Substantia nigra (tissue), 51 donors: ENCODE measurements at places on chromosomes 4 and X.

DNA sequence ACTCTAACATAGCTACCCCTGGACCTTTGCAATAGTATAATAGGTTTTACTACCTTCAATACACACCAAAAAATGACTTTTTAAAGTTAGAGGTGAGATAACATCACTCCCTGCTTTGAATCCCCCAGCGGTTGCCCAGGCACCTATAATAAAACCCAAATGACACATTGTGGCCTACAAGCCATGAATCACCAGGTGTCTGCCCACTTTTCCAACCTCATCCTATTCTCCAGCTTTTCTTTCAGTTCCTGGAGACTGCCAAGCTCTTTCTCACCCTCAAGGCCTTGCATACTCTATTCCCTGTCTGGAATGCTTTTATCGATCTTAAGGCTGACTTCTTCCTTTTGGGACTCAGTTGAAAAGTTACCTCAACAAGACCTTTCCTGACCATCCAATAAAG is 16.4 kb upstream of the PRSS48 start:
- no peak for DNase-seq

GRCh38 chr4:169810325-169811323 is 52.9 kb upstream of the HPF1 start:
- no peak for DNase-seq

DNA sequence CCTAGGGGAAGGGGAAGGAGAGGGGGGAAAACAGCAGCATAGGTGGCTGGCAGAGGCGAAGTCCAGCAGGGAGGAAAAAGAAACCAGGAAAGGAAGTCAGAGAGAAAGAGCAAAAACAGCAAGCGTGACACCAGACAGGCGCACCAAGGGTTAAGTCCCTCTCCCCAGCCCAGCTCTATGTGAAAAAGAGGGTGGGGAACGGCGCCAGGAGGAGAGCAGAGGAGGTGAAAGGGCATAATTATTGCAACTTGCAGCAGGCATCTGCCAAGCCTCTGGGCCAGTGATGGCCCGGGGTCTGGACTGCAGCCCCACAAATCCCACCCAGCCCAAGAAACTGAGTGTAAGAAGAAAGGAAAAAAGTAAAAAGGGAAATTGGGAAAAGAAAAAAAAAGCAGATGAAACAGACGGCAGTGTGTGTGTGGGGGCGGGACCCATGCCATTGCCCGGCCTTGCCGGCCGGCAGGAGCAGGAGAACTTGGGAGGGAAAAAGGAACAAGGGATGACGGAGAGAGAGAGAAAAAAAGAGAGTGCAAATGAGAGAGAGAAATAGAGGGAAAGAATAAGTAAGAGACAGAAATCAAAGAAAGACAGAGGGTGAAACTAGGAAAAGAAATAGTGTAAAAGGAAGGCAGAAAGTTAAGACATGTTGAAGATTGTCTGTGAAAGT is 14.1 kb upstream of the RHOXF2 start:
- no peak for DNase-seq

DNA sequence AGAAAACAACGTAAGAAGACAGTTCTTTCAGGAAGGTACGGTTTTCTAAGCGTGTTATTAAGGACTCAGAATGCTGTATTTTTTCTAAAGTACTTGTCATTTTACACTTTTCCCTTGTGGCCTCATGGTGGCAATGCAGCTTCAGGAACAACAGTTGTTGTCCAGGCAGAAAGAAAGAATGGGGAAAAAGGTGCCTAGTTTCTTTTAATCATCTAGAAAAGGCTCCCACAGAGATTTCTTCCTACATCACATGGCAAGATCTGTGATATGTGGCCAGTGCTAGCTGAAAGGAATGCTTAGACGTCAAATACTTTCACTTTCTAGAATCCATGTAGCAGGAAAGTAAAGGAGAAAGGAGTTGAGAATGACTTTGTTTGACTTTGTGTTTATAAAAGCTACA is 49.0 kb upstream of the TRAM1L1 start:
- DNase-seq = peak; percentile 19

DNA sequence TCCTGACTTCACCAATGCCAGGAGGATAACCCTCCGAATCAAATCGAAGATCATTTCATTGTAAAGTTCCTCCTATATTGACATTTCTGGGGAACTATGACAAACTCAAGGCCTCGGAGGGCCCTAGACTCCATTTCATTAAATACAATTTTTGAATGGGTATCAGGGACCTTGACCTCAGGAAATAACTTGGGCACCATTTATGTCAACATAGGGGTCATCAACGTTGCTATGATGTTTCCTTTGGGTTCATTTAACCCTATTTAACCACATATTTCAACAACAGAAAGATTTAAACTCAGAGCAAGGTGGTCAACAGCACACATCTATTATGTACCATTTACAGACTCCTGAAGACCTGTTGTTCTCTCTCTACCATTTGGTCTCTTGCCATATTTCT is 395.1 kb downstream of the TRIML1 start:
- no peak for DNase-seq

GRCh38 chr4:85837439-85837733 is 362.4 kb downstream of the ARHGAP24 start:
- no peak for DNase-seq

DNA sequence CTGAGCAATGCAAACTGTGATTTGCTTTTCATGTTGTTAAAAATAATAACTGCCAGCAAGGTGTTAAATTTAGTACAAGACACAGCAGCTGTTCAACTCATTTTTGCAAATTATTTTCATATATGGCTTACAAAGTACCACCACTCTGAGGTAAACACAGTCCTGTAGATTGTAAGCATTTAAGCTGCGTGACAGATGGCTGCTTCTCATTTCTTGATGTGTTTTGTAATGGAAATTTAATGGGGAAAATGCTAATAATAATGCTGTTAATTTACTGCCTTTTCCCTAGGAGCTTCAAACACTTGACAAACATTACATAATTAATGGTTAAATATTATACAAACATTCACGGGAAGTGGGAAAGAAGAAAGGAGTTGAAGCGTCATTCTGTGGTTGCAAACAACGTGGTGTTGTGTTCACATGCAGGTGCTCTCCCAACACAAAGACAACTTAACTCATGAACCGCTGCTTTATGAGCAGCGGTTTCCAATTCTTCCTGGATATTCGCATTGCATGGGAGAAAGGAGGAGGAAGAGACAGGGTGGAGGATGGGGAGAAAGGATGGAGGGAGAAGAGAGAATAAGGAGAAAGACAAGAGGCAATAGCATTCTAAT is 236.8 kb upstream of the VCX start:
- DNase-seq = no peak

- DNase-seq = no peak
Observed at GRCh38 chr4:45741897-45742296, 382.0 kb downstream of the GABRG1 start.

DNA sequence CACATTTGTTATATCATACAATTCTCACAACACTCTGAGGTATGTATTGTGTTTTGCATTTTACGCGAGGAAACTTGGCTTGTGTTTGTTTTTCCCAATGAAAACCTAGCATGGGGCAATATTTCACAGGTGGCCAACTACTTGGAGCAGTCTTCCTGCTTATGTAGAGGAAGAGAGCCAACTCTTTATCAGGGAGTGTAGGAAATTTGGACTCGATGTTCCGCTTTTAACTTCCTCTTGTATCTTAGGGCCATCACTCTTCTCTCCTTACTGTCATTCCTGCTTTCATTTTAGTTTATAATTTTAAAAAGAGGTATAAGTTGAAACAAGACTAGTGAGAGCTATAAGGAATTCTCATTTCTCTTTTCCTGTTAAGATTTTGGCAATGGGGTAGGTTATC is 107.7 kb upstream of the RPS6KA3 start:
- no peak for DNase-seq

DNA sequence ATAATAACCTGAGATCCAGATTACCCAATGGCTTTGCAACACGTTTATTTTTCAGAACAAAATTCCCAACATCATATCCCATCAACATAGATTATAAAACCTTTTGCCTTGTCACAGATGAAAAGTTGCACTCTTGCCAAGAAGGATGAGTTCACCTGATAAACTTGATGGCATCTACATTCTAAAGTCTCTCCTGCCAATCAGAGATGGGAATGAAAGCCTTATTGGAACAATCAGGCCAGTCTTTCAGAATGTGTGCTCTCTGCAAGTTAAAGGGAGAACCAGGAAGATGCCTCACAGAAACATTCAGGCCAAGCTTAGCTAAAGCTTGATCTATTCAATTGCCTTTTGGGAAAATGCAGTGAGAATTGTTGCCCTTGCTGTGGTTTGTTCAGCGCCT is 1.3 kb downstream of the LPAR4 start:
- DNase-seq = no peak

GRCh38 chr4:140662082-140662869 is 93.5 kb upstream of the UCP1 start:
- no peak for DNase-seq

GRCh38 chrX:19565605-19566004 is 50.3 kb upstream of the MAP3K15 start:
- no peak for DNase-seq

GRCh38 chr4:3721627-3722026 is 44.6 kb upstream of the ADRA2C start:
- peak; percentile 37 for DNase-seq

DNA sequence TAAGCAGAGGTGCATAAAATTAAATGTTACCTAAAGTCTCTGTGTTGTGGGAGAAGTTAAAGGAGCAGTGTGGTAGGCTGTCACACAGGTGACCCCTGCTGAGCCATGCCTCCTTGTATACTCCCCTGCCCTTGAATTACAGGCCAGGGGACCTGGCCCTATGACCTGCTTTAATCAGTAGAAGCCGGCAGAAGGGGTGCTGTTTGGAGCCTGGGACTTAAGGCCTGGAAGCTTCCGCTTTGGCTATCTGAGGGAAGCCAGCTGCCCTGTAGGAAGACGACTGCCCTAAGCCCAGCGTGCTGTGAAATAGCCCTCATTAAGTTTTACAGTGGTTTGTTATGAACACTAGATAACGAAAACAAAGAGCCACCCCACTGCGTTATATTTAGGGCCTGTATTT is 34.1 kb downstream of the SPINK2 start:
- DNase-seq = no peak

- no peak for DNase-seq
Observed at GRCh38 chr4:184328022-184328736, 110.5 kb upstream of the ENPP6 start.

- DNase-seq = no peak
Observed at GRCh38 chr4:80125252-80126177, 52.5 kb upstream of the ANTXR2 start.

DNA sequence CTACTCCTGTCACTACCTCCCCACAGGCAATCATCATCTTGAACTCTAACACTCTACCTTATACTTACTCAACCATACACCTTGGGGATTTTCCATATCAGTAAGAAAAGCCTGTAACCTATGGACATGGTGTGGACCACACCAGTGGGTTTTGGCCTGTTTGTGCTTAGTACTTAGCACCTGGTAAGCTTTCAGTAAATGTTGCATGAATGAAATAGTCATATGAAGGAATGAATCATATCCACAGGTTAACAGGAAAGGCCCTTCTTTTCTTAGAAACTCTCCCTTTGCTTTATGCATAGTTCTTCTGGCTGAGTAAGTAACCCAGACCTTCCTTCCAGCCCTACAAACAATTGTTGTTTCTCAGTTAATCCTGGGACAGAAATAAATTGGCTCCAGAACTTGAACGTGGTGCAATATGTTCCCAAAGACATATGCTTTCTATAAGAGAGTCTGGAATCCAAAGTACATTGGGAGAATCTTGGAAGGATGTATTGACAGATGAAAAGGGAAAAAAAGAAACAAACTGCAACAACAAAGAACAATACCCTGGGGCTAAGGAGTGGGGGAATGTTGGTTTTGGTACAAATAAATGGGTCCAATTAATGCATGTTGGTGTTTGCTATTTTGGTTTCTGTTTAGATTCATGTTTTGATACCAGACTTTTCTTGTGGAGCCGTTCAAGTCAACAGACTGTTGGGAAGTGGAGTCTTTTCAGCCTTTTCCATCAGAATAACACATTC is 27.8 kb downstream of the RASL11B start:
- no peak for DNase-seq

GRCh38 chr4:111208970-111209369 is 586.1 kb upstream of the PITX2 start:
- no peak for DNase-seq

GRCh38 chrX:123330229-123330942 is 146.3 kb downstream of the GRIA3 start:
- no peak for DNase-seq

DNA sequence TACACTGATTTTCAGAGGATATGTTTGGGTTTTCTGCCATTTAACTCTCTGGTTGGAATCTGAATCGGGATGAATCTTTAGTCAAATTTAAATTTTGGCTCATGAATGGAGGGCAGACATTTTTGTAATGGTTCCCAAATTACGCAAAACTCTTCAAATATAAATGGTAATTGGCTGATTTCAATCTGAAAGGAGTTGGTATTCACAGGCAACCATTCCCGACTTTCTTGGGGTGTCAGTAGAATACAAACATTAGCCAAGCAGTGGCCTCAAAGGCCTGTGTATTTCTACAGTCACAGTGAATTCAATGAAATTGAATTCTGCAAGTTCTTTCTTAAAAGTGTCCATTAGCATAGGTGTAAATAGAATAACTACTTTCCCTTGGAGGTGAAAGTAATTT is 668.8 kb upstream of the PRKX start:
- no peak for DNase-seq

DNA sequence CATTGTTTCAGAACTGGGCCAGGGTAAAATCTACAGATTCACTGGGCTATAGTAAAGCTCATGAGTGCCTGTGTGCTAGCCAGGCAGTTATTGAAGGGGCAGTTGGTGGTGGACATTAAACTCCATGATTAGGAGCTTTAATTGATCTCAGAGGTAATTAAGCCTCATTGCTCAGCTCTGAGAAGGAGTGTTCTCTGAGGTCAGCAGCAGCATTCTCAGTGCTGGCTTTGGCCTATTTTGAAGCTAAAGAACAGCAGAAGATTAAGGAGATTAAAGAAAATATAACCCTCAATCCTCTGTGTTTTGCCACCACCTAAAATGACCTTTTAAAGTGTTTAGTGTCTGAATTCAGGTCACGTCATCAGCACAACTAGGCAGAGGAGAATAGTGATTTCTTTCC is 42.5 kb downstream of the EGF start:
- no peak for DNase-seq

DNA sequence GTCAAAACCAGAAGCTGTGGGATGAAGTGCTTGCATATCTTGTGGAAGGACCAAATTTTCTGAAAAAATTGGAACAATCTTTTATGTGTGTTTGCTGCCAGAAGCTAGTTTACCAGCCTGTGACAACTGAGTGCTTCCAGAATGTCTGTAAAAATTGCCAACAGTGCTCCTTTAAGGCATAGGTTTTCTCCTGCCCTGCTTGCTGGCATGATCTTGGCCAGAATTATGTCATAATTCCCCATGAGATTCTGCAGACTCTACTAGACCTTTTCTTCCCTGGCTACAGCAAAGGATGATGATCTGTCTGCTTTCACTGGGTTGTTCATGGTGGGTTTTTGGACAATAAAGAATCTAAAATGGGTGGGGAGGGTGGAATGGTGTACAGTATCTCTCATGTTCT is 196.3 kb upstream of the ZCCHC13 start:
- DNase-seq = no peak
